ENCODE measurements at places on chromosomes 3 and 15.

DNA sequence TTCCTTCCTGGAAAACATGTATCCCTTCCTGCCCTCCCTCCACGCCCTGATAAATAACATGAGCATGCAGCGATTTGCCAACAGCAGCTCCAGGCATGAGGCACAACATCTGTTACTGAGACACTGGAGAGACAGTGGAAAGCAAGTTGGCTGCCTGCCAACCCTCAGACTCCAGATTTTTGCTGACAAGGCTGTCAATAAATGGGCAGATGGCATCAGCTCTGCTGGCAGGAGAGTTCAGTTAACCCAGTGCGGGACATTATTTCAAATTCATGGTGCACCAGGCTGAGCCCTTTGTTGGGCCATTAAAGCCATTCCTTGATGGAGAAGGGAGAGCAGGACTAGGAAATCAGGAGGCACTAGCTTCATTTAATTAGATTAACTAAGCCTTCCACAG, 293.3 kb downstream of the MEX3B start:
- no peak for DNase-seq

GRCh38 chr3:126157083-126157768, 23.2 kb downstream of the ALDH1L1 start:
- DNase-seq, result no peak

DNA sequence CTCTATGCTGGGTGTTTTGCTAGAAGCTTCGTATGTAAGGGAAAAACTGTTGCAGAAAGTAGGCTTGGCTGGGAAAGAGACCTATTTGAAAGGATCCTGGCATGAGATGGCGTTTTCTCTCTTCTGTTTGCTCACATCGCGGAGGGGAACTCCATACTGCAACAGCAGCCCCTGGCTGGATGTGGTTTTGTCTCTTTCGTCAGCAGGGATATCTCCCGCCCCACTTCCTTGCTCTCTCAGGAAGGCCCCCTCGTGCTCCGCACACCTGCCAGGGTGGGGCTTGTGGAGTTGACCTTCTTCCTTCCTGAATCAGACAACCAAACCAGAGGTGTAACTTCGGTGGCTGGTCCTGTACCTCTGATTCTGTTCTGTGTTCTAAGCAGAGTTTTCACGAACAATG, 26.4 kb upstream of the MYZAP start:
- DNase-seq, result no peak

- DNase-seq, result no peak
Observed at GRCh38 chr15:101425787-101426365, 63.6 kb downstream of the PCSK6 start.

- no peak for DNase-seq
Observed at GRCh38 chr3:10534066-10534465, 28.7 kb upstream of the ATP2B2 start.

- no peak for DNase-seq
Observed at GRCh38 chr3:35800960-35801459, 161.7 kb downstream of the ARPP21 start.

GRCh38 chr3:76107935-76108570, 322.7 kb upstream of the ZNF717 start:
- DNase-seq, result peak; percentile 5

DNA sequence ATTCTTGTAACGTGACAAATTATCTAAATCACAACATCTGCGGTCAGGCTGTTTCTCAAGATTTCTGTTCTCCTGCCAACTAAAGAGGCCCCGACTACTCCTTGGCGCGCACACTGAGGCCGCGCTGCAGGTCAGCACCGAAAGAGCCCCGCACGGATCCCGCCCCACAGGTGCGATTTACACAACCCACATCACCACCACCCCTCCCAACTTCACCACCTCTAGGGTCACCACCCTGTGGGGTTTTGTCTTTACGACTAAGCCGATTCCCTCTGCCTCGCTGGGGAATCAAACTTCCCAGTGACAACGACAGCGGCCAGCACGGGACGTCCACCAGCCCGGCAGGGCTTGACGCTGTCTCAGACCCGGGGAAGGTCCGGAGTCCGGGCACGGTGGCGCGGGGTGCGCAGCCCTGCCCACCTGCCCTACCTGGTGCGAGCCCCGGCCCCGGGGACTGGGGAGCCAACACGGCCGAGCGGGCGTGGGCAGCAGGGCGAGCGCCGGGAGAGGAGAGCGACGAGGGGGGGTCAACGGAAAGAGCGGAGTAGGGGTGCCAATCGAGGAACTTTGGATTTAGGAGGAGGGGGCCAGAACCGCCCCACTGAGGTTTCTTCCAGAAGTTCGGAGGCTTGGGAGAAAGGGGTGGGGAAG, 764 bp downstream of the UACA start:
- peak; percentile 55 for DNase-seq

DNA sequence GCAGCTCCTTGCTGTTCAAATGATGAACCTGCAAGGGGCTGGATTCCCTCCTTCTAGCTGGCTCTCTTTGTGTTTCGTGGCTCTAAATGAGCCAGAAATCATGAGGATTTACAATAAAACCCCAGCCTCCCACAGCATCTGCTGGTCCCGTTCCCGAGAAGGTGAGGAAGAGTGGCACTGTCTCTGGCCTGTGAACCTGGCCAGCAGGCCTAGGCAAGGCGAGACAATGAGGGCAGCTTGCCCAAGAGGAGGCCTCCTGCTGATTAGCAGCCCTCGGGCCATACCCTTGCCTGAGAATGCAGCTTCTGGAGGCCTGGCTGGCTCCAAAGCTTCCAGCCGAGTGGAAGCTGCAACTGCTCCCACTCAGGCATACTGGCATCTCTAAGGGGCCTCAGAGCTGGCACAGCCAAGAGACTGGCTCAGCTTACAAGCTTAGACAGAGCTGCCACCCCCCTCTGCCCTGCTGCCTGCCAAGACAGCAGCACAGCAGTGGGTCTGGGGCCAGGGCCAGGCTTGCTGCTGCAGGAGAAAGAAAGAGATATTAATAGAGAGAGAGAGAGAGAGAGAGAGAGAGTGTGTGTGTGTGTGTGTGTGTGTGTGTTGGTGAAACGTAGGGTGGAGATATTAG, 76.5 kb downstream of the HMG20A start:
- no peak for DNase-seq

DNA sequence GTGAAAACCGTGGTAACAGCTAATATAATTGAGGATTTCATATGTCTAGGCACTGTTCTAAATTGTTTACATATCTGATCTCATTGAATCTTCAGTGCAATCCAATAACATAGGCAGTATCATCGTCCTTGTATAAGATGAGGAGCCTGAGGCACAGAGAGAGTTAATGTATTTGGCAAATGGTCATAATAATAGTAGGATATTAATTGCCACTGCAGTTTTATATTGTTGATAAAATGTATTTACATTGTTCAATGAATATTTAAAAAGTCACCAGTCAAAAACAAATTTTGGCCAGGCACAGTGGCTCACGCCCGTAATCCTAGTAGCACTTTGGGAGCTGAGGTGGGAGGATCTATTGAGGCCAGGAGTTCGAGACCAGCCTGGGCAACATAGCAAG, 88.5 kb downstream of the EEFSEC start:
- DNase-seq, result no peak

DNA sequence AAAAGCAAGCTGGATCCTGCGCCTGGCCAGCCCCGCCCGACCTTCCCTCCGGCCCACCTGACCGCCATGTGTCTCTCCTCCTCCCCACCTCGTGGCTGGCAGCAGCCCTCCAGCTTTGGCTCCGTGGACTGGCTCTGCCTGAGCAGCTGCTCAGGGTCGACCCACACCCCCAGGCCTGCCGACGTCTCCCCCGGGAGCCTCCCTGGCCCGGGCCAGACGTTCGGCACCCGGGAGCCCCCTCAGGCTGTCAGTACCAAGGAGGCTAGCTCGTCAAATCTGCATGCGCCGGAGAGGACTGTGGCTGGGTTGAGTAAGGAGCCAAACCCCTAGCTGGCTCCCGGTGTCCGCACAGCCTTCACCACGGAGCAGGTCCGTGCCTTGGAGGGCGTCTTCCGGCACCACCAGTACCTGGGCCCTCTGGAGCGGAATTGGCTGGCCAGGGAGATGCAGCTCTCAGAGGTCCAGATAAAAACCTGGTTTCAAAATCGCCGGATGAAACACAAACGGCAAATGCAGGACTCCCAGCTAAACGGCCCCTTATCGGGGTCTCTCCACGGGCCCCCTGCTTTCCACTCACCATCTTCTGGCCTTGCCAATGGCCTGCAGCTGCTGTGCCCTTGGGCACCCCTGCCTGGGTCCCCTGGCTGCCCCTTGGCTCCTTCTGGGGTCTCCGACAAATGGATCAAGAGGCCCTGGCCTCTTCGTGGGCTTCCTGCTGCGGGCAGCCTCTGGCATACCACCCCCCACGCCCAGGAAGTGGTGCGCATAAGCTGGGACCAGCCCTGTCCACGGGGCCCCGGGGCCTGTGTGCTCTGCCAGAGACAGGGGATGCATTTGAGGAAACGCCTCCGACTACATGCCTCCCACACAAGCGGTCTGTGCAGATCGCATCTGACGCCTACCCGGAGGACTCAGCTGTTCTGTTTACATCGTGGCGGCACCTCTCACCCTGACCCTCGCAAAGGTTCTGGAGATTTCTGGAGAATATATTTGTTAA, 345.0 kb downstream of the ZNF385D start:
- DNase-seq, result no peak

DNA sequence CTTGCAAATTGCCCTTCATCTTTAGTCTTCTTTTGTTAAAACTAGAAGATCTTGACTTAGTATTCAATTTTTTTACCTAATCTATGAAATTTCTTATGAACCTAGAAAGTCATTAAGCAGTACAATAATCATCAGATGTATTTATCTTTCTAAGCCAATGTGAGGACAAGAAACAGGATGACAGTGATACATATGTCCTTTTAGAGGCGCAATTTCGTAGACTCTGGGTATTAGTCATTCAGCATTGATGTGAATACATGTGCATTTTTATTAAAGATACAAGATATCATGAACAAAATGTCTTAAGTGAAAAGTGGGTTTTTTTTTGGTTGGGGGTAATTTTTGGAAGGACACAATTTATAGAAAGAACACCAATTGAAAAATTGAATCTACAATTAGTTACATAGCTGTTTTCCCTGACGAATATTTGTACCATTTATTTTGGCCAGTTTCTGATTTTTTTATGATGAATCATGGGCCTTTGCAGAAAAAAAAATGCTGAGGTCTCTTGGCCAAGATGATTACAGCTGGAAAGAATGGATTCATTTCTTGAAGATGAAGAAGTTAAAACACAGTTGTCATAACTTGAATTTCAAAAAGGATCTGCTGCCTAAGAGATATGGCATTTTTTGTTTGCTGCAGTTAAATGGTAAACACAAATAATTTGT, 48.9 kb upstream of the AGTR1 start:
- no peak for DNase-seq

GRCh38 chr15:31151301-31152233, 50.0 kb upstream of the TRPM1 start:
- no peak for DNase-seq

DNA sequence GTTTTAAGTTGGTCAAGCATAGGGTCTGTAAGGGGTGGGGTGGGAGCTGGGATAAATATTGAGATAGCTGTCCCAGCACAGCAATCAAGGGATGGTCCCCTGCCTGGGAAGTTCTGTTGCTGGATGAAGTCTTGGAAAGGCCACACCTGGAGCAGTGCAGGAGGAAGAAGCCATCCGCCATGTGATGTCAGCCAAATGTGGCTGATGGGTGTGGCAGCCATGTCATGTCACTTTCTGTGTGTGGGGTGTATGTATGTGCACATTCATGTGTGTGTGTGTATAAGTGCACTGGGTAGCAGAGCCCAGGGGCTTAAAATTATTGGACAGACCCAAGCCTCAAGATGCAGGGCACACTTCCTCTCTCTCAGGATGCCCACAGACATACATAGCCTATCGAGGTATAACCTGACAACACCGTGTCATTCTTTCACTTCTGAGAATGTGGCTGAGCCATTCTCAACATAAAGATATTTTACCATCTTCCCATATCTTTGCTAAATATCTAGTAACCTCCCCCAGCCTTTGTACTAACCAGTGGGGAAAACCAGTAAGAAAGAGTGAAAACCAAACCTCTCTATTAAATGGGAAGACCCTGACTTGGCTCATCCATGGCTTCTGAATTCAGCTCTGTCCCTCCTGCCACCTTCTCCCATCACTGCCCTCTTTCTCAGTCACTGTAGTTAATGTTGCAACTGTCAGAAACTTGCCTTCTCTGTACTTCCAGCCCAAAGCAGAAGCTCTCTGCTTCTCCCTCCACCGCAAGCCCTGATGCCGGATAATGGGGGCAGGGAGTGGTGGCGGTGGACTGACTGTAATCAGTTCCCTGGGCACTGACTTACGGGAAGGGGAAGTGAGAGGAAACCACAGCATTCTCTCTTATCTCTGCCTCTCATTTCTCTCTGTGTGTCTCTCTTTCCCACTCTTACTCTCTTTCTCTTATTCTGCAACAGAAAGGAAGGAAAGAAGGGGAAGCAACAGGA, 11.2 kb downstream of the TNFSF10 start:
- no peak for DNase-seq

DNA sequence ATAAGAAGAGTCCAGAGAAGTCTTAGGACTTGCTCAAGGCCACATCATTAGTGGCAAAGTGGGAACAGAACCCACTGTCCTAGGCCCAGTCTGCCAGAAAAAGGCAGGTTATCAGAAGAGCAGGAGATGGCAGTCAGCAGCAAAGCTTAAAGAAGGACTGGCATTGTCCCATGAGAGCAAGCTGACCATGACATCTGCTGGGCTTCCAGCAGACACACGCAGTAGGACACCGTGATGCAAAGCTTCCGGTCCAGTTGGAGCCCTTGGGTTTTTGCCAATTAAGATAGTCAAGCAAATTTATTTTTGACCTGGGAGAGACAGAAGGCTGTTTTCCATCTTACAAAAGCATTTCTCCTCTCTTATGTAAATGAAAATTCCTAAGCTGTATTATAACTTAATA, 42.1 kb downstream of the ZBTB38 start:
- DNase-seq, result no peak

DNA sequence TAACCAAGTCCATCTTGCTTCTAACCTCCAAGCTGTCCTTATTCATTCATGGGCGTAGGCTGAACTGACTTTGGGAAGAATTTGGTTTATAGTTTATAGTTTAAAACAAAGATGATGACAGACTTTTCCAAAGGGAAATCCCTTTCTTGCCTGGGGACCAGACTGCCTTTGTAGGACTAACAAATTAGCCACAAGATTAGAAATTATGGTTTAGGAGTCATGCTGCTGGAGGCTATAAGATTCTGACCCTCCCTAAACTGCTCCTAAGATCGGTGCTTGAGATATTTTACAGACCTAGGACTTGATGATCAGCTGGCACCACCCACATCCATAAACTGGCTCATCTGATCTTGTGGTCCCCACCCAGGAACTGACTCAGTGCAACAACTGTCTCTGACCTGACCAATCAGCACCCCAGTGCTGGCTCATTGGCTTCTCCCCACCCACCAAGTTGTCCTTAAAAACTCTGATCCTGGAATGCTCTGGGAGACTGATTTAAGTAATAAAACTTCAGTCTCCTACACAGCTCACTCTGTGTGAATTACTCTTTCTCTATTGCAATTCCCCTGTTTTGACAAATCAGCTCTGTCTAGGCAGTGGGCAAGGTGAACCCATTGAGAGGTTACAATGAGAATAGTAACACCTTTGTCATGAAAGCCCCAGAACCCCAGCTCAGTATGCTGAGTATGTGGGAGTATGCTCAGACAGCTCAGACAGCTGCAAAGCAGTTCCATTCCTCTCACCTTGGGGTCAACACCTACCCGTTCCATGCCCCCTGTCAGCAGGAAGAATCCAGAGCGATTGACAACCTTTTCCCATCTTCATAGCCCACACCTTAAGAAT, 51.6 kb upstream of the C15orf39 start:
- DNase-seq, result peak; percentile 26

Measured in Caki2 (cell line).